ENCODE measurements at places on chromosomes 7 and 10.

GRCh38 chr7:33998476-33998875 lies 93.1 kb downstream of the BMPER start:
- DNase-seq, result no peak

- DNase-seq, result no peak
Observed at GRCh38 chr10:131559450-131559911, 248.0 kb upstream of the TCERG1L start.

DNA sequence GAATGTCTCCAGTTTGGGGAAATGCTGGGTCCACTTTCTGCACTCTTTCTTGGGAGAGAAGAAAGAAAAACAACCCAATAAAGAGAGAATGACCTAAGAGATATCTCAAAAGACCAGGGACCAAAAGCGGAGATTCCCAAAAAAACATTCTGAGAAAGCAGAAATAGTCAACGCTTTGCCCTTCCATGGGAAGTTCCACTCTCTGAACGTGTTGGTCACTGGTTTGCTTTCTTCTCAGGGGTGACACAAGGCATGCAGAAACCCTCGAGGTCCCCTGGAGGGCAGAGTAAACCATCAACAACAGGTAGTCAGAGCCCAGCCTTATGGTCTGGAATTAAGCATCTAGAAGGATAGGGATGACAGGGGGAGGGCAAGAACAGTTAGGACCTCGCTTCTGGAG lies 26.2 kb upstream of the AOAH start:
- no peak for DNase-seq

- no peak for DNase-seq
Observed at GRCh38 chr7:74428023-74428422, 25.7 kb upstream of the GTF2IRD1 start.

GRCh38 chr10:131579251-131580071 lies 267.9 kb upstream of the TCERG1L start:
- DNase-seq, result no peak

- no peak for DNase-seq
Observed at GRCh38 chr10:130341356-130341755, 205.2 kb downstream of the GLRX3 start.

DNA sequence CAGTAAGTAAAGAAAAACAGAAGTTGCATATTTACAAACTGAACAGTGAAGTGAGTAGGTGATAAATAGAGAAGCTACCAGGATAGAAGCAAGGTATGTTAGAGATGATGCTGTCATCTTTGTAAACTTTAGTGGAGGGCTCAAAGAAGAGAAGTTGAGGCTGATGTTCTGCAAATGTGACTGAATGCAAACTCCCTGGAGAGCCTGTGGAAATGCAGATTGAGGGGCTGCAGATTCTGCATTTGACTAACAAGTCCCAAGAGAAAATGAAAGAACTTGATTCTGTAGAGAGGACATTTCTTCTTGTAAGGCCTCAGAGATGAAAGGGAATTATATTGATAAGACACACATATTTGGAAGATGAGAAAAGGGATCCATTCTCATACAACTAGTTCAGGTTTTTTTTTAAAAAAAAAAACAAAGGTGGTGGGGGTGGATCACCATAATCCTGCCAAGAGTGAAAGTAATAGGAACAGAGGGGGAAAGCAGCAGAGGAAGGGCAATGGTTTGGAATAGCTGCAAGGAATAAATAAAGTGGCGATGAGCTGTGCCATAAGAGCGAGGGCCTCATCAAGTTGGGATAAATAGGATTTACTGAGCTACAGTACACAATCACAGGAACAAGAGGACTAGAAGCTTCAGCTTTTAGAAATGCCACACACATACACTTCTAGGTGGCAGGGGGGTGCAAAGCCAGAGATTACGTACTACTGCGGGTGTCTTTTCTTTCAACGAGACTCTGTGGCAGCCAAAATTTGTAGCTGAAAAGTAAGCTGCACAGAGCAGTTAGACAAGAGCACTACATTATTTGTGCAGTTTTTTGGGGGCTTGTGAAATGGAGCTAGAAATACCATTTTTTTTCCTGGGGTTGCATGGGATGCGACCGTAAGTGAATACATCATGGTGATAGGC lies 778.5 kb downstream of the NRG3 start:
- no peak for DNase-seq

DNA sequence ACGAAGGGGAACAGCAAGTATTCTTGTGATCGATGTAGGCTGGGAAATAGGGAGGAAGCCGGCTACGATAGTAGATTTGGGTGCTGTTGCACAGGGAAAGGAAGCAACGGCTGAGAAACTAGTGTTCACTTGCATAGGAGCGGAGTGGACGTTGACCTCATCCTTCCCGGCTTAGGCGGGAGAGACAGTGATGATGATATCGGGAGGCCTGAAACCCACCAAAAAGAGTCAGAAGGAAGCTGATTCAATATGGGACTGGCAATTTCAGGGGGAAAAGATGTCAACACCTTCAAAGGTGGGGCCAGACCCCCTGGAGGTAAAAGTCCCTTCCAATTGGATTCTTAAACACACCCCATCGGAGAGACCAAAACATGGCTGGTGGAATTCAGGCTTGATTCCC lies 61.3 kb downstream of the CARD11 start:
- DNase-seq, result no peak

DNA sequence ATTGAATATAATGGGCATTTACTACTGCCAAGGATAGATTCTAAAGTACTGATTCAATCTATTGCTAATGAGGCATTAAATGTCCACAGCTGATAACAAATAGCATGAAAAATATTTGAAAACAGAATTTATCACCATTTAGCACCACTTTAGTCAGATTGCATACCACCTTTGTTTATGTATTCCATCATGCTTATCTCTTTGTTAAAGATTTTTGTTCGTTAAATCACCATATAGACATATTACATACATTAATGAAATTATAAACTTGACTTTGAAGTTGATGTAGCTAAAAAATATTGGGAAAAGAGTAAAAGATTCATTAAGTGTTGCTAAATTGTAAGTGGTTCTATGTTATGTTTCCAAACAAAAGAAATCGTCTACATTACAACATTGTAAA lies 252.8 kb upstream of the LRRTM3 start:
- DNase-seq, result no peak

- no peak for DNase-seq
Observed at GRCh38 chr10:47049056-47049851, 138.0 kb downstream of the PTPN20 start.

DNA sequence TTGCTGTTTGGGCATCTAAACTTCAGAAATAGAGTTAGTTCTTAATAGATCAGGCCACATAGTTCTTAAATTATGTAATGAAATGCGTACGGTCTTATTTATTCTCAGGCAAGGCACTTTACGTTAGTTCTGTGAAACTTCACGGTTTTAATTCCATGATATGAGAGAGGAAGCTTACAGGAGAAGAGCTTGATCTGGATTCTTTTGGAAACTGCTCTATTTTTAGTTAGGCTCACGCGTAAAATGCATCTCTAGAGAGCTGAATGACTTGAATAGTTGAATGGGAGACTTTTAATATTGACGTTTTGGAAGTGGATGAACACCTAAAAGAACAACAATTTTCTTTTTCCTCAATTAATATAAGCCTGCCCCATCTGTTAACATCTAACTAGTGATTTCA lies 71.1 kb downstream of the PRKG1 start:
- no peak for DNase-seq

GRCh38 chr7:108459922-108460551 lies 3.8 kb upstream of the NRCAM start:
- peak; percentile 61 for DNase-seq

DNA sequence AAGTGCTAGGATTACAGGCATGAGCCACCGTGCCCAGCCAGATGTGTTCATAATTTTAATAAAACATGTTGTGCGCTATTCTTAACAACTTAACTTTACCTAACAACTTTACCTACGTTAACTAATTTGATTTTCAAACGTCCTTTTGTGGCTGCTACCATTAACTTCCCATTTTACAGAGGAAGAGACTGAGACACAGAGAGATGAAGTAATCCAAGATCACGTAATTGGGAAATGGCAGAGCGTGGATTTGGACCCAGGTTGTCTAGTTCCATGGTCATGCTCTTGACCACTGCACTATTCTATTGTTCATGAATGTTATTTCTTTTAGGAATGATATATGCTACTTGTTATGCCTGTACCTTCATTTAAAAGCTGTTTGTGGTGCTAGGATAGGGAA lies 80.3 kb upstream of the MTPN start:
- no peak for DNase-seq

DNA sequence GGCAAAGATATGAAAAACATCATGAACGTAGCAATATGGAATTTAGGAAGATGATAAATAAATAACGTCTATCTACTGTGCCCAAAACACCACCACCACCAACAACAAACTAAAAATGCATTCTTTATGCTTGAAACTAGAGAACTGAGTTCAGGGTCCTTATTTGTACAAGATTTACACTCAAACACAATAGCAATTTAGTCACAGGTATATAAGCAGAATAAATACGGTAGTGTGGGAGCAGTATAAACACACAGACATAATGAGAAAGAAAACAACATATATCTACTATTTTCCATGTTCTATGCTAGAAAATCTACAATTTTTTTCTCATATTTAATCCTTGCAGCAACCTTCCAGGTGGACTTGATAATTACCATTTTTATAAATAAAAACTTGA lies 64.3 kb downstream of the ARL4A start:
- DNase-seq, result no peak

All from foreskin fibroblast (primary cell).